ENCODE measurements at places on chromosomes 1 and 21.
A peak's percentile ranks its signal among the peaks of the same experiment; 100 is the strongest.

GRCh38 chr1:10830961-10831668 is 34.7 kb upstream of the CASZ1 start:
- DNase-seq: no peak

DNA sequence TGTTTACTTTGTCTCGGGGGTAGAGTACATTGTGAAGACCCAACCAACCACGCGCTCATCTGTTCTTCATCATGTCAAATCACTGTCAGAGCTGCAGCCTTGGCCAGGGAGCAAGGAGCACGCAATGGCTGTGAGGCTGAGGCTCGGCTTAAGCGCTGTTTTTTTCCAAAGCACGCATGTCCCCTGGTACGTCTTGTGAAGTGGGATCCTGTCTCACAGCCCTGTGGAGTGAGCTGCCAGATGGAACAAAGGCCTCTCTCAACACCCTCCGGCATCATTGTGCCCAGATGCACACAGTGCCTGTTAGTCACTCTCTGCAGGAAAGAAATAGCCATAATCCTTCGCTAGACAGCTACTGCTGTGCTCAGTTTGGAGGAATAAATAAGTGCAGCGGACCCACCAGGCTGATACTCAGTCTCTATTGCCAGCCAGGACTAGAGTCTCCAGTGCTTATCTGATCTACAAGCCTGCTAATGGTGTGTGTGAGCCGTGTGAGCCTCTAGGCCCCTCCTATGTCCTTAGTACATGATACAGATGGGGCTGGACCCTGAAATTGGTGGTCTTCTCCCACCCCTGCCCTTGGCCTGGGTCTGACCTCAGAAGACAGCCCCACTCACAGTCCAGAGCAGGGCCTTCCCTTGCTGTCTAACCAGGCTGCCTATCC is 91.3 kb upstream of the COA6 start:
- no peak for DNase-seq

GRCh38 chr1:171127501-171127900 is 36.8 kb downstream of the FMO3 start:
- no peak for DNase-seq

GRCh38 chr1:161106431-161106830 is 8.3 kb downstream of the KLHDC9 start:
- DNase-seq: no peak

DNA sequence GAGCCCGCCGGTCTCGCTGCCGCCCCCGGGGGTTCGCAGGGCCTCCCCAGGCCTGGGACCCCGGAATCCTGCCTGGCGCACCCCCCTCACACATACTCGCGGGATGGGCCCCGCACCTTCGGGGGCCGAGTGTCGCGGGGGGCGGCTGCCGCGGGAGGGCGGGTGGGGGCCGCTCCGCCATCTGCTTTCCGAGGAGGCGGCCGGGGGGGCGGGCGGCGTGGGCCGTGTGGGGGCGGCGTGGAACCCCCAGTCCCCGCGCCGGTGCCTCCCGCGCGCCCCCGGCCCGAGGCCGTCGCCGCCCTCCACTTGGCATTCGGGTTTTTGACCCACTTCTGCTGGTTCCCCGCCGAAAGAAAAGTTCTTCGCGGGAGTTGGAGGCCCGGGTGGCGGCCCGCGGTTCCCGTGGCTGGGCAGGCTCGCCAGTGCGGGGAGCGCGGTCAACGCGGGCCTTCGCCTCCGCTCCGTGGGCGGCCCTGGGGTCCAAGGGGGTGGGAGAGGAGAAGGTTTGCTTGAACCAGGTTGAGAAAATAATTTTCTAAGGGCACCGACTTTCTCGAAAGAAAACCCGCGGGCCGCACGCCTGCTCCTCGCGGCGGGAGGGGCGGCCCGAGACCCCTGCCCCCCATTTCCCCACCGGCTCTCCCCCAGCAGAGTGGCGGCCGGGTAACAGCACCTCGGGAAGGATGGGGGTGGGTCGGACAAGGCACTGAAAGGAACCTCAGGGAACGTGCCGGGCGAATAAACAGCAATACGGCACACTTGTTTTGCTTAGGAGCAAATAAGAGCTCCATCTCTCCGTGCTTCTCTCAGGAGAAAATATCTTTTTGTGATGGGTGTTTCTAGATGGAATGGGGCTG is 1.6 kb downstream of the PHF13 start:
- DNase-seq: no peak

- DNase-seq: no peak
Observed at GRCh38 chr1:64535938-64536835, 66.3 kb downstream of the CACHD1 start.

DNA sequence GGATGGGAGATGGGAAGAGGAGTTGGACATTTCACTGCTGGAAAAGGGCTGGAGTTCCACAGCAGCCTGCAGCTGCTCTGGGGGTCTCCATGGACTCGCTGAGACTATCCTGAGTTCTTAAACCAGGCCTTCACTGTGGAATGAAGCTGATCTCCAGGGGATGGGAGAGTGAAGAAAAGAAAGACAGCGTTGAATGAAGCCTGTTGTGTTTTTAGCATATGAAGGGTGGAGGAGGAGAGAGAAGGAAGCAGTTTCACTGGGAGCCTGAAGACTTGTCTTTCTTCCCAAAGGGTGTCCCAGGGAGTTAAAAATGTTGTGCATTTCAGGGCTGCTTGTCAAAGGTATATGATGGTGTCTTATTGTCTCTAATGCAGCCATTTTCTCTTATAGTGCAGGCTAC is 9.2 kb downstream of the ROR1 start:
- no peak for DNase-seq

- DNase-seq: no peak
Observed at GRCh38 chr1:47407481-47407880, 8.6 kb upstream of the FOXE3 start.

- DNase-seq: no peak
Observed at GRCh38 chr1:85615586-85616363, 35.2 kb downstream of the CCN1 start.

DNA sequence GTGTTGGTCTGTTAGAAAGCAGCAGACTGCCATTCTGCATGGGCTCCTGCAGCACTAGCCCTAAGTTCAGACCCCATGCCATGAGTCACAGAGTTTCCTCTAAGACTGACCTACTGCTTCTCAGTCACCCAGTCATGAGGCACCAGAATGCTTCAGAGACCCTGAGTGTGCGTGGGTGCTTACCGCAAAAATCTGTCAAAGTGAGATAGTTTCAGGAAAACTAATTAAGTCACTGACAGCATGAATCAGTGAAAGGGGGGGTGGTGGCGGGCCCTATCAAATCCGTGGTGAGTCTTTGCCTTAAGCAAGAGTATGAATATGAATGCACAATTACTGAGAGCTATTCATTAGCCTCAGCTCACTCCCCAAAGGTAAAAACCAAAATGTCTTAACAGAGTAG is 98.1 kb downstream of the KCTD3 start:
- DNase-seq: no peak

GRCh38 chr1:53107090-53107489 is 35.3 kb downstream of the SLC1A7 start:
- DNase-seq: no peak

DNA sequence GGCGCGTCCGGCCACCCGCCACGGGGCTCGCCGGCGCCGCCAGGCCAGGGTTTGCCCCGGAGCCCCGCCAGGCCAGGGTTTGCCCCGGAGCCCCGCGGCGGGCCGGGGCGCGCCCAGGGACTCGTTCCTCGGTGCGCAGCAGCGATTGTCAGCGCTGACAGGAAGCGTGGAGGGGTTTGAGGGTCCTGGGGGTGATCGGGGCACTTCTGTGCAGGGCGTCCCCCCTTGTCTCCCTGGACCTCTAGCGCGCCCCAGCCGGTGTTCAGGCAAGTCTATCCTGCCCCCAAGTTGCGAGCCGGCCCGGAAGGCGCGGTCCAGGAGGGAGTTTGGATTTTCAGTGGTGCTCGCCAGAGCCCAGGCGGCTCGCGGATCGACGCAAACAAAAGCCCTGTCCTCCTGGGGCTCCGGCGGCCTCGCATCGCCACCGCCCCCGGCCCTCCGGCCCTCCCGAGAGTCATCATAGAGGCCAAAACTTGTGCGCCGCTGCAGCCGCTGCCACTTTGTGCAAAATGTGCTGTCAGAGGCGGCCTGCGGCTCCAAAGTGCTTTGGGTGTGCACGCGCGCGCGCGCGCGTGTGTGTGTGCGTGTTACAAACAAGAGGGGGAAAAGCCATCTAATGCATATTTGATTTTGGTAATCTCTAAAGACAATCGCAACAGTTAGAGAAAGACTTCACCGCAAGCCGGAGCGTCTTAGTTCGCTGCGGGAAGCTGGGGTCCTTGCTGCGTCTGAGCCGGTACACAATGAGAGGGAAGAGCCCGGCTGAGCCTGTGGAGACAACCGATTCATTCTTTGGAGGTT is 1.0 kb downstream of the ROR1 start:
- peak; percentile 38 for DNase-seq

- DNase-seq: no peak
Observed at GRCh38 chr1:31510304-31510703, 66.0 kb upstream of the TINAGL1 start.

- no peak for DNase-seq
Observed at GRCh38 chr21:37369307-37369854, 2.8 kb downstream of the DYRK1A start.

DNA sequence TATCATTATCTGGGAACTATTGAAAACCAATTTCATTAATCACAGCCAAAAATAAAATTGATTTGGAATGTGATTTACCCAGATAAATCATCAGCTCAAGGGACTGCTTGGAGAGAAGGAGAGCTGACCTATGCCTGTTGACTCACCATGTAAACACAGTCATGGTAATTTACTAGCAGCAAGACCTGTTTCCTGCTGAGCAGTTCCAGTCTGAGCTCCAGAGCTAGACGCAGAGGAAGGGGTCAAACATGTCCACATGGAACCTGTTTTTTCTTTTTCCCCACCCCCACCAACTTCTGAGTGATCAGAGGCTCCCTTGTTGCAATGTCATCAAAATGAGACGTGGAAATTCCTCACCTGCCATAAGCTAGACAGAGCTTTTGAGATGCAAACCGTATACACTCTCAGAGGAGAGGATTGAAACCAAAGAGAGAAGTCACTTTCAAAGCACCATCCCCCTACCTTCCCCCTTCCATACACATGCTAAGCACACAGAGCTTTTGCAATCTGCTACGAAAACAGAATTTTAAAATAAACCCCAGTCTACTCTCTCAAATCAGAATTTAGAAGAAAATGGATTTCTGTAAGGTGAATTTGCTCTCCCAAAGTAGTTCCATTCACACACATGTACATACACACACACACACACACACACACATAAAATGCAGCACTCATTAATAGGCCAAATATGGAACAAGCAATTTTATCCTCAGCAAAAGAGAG is 55.9 kb upstream of the PTGFRN start:
- DNase-seq: no peak

DNA sequence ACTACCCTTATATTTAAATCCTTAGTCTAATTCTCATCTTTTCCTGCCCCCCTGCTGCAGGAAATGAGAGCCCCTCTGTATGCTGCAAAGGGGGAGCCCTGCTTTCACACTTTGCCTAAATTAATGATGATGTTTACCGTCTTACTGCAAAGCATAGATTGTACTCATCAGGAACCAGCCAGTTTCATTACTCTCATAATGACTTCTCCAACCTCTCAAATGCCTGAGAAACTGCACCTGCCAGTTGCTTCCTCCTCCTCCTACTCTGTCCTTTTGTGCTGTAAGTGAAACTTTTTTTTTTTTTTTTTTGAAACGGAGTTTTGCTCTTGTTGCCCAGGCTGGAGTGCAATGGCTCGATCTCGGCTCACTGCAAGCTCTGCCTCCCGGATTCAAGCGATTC is 101.7 kb downstream of the ADSS2 start:
- DNase-seq: no peak

GRCh38 chr1:8497210-8497819 is 179.4 kb downstream of the SLC45A1 start:
- no peak for DNase-seq

- no peak for DNase-seq
Observed at GRCh38 chr21:39447264-39447663, 1.7 kb upstream of the LCA5L start.

DNA sequence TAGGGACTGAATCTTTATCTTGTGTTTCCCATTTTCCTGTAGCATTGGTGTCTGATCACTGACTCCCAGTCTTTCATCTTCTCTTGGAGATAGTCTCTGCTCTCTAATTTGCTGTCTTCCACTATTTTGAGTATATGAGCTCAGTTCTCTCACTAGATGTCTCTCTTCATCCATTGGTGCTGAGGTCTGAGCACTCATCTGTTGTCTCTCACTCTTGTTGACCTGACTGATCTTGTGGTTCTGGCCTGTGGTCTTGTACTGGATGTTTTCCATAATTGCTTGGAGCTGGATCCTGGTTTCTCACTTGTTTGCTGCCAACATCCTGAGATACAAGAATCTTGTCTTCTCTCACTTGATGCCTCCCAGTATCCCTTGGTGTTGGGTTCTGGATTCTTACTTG is 25.1 kb upstream of the S100A11 start:
- DNase-seq: no peak

GRCh38 chr1:35708441-35708921 is 10.2 kb downstream of the C1orf216 start:
- no peak for DNase-seq

DNA sequence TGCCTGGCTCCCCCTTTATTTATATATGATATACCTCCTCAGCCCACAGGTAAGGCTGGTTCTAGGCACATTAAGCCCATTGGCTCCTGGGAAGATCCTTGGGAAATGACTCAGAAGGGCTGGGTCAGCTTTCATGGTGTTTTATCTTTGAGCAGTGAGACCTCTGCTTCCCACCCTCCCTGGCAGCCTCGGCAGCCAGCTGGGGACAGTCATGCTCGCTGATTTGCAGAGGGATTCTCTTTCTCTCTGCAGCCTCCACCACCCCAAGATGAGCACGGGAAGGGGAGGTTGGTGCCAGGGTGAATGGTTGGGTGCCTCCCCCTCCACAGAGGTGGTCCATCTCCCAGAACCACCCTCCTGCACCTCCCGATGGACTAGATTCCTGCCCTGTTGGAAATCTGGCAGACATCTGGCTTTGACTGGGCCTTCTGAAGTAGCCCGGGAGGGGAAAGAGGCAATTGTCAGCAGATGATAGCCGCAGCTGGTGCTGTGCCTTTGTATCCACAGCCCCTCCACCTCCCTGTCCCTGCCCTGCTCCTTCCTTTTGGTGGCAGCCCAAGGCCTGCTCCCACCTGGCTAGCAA is 24.6 kb downstream of the IER5 start:
- DNase-seq: peak; percentile 56

DNA sequence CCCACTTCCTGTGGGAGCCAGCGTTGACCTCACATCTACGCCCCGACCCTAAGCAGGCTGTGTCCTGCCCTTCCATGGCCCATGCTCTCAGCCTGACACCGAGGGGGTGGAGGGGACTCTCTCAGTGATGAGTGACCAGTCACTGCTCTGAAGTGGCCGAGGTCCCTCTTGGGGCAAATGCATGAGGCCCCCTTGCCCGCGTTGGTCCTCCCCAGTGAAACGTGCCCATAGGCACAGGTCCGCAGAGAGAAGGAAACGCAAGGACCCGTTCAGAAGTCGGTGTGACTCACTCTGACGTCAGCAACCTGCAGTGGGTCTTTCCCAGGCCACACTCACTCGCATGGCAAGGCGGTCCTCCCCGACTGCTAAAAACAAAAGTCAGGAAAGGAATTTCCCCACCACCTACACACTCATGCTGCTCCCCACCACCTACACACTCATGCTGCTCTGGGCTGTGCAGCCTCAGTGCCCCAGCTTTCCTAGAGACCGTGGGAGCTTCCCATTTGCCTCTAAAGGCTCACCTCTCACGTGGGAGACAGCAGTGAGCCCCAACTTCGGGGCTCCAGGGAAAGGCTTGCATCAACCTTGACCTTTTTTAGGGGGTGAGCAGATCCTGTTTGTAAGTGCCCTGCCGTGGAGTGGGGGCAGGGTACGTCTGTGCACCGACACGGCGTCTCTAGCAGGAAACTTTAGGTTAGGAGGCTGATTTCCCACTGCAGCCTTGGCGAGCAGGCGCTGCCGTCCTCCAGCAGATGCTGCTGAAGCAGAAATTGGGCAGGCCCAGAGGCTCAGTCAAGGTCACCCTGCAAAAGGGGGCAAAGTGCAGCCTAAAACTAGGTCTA is 11.4 kb downstream of the UBASH3A start:
- peak; percentile 46 for DNase-seq

GRCh38 chr1:220235462-220235861 is 36.8 kb downstream of the RAB3GAP2 start:
- no peak for DNase-seq
